Activated T-cell treated with anti-CD3 and anti-CD28 coated beads, Interleukin-2, amount 50 U/mL, for 24 hours (primary cell): ENCODE measurements at places on chromosomes 7 and 10.

GRCh38 chr10:49710966-49711365 lies 31.5 kb downstream of the C10orf53 start:
- no peak overlapping the region for H3K27ac ChIP-seq
- no peaks in the 10 kb centered on the region for H3K4me1 ChIP-seq
- no peak overlapping the region for H3K4me3 ChIP-seq
- DNase-seq = no peak

DNA sequence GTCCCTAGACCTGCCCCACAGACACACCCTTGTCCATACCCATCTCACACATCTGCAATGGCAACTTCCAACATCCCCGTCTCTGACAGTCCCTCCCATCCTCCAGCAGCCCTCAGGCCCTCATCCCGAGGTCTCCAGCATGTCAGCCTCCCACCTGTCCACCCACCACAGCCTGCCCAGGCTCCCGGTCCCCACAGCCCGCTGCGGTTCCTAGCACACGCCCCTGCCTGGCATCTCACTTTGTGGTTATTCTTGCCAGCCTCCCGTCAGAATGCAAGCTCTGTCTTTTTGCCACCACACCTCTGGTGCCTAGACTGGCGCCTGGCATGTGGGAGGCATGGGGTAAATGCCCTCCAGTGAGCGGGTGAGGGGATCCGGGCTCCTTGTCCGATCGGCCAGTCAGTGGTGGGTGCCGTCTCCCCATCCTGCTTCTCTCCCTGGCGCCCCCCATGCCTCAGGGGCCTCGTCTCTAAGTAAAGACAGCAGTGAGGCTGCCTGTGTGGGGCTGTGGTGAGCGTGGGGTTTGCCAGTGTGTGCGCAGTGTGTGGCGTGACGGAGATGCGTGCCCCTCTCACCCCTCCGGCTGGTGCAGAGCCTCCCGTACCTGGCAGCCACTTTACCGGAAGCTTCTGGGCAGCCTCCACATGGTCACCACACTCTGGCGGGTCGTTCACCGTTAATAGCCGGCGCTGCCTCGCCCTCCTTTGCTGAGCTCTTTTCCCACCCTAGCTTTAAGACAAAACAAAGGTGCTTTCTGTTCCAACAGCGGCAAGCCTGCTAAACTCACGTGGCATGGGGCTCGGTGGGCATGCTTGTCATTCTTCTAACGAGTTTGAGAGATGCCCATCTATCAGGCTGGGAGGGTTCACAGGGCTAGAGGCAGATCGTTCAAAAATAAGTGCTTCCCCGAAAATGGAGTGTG lies 28.5 kb upstream of the TTYH3 start:
- peaks cover 26% of the 10 kb centered on the region for H3K36me3 ChIP-seq
- H3K27ac ChIP-seq = no peak overlapping the region
- DNase-seq = no peak
- H3K4me3 ChIP-seq = no peak overlapping the region
- no peaks in the 10 kb centered on the region for H3K4me1 ChIP-seq

GRCh38 chr10:12417331-12417730 lies 68.0 kb downstream of the CAMK1D start:
- no peak overlapping the region for H3K27ac ChIP-seq
- H3K4me3 ChIP-seq = no peak overlapping the region
- no peaks in the 10 kb centered on the region for H3K27me3 ChIP-seq

GRCh38 chr10:68954904-68955303 lies 1.1 kb upstream of the DDX21 start:
- peaks cover 65% of the 10 kb centered on the region for H3K36me3 ChIP-seq
- no peaks in the 10 kb centered on the region for H3K27me3 ChIP-seq
- DNase-seq = no peak
- peaks cover 35% of the 10 kb centered on the region for H3K4me1 ChIP-seq

- H3K36me3 ChIP-seq = no peaks in the 10 kb centered on the region
- peaks cover 19% of the 10 kb centered on the region for H3K27me3 ChIP-seq
- H3K27ac ChIP-seq = no peak overlapping the region
- H3K4me3 ChIP-seq = no peak overlapping the region
- DNase-seq = no peak
Measured at GRCh38 chr7:54888067-54888733, 129.2 kb upstream of the SEC61G start.

- DNase-seq = no peak
- H3K36me3 ChIP-seq = no peaks in the 10 kb centered on the region
- no peak overlapping the region for H3K27ac ChIP-seq
Measured at GRCh38 chr7:45159296-45159695, 1.7 kb downstream of the RAMP3 start.

GRCh38 chr10:113444766-113445365 lies 108.0 kb upstream of the HABP2 start:
- no peak for DNase-seq
- peaks cover 26% of the 10 kb centered on the region for H3K27me3 ChIP-seq
- H3K4me3 ChIP-seq = no peak overlapping the region
- no peak overlapping the region for H3K27ac ChIP-seq
- H3K36me3 ChIP-seq = no peaks in the 10 kb centered on the region
- no peaks in the 10 kb centered on the region for H3K4me1 ChIP-seq

DNA sequence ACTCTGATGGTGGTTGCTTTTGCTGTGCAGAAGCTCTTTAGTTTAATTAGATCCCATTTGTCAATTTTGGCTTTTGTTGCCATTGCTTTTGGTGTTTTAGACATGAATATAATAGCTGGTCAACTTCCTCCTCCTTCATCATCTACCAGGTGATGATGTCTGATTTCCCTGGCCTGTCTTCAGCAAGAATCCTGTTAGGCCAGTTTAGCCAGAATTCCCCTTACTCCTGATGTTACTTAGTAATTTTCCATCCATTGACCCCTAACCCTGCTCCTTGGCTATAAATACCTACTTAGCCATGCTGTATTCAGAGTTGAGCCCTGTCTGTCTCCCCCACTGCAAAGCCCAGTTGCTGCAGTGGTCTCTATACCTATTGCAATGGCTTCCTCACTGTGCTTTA lies 91.4 kb downstream of the ZNF777 start:
- no peaks in the 10 kb centered on the region for H3K4me1 ChIP-seq
- H3K27me3 ChIP-seq = peaks cover 16% of the 10 kb centered on the region
- DNase-seq = no peak
- no peaks in the 10 kb centered on the region for H3K36me3 ChIP-seq
- no peak overlapping the region for H3K4me3 ChIP-seq

DNA sequence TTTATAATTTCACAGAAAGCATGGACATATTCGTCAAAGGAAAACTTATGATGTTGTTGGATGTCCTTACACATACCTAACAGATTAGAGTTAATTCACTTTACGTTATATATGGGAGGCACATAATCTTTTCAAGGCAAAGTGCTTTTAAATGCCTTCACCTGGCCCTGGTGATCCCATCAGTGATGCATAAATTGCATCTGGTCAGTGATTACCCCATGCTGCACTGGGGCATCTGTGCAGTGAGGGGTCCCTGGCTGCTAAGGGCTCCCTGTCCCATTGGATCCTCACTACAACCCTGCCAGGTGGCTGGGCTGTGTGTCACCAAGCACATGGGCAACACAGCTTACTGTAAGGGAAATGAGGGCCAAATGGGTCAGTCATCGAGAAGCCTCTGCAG lies 441.1 kb downstream of the RPS24 start:
- H3K27me3 ChIP-seq = peaks cover 11% of the 10 kb centered on the region
- no peak overlapping the region for H3K4me3 ChIP-seq
- no peaks in the 10 kb centered on the region for H3K4me1 ChIP-seq

DNA sequence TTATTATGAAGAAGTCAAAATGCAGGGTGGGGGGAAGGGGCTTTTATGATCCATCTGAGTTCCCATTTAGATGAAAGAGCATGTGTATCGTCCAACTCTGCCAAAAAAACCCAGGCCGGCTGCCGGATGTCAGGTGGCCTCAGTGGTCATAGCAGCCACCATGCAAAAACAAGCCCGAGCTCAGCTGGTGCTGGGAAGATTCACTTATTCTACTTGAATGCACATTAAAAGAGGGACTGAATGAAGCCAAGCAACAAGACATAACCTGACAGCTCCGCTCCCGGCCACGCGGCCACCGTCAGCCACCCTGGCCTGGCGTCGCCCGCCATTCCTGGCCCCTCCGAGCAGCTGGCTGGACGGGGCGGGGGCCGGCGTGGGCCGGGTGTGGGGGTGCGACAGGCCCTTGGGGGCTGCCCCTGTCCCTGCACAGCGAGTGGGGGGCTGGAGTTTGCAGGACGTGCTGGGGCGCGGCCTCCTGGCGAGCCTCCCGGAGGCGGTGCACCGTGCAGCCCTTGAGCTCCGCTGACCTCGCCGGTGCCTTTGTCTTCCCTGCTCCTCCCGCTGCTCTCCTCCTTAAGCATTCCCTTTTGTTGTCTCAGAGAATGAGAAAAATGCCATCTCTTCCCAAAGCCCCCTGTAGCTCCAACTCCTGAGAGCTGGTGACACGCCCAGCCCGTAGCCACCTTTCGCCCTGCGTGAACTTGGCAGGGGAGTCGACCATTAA lies 67.8 kb downstream of the EBF3 start:
- no peaks in the 10 kb centered on the region for H3K4me1 ChIP-seq
- H3K36me3 ChIP-seq = no peaks in the 10 kb centered on the region
- H3K4me3 ChIP-seq = no peak overlapping the region
- no peak for DNase-seq
- H3K27ac ChIP-seq = no peak overlapping the region

DNA sequence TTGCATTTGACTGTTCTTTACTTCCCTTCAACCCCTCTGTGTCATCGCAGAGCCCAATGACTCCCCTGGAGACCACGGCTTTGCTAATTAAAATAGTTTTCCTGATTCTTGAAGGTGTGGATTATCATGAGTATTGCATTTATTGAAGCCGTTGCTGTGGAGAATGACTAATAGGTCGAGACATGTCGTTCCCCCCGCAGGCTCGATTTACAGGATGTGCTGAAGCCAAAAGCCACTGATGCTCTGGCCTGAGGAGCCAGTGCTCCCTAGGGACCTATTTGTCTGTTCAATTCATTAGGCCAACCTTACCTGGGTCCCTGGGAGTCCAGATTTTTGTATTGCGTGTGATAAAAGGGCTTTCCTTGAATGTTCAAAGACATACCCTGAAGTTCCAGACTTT lies 102.3 kb downstream of the NPTX2 start:
- no peaks in the 10 kb centered on the region for H3K4me1 ChIP-seq
- H3K36me3 ChIP-seq = no peaks in the 10 kb centered on the region
- H3K27me3 ChIP-seq = peaks cover 4% of the 10 kb centered on the region
- H3K27ac ChIP-seq = no peak overlapping the region
- no peak overlapping the region for H3K4me3 ChIP-seq

- no peak overlapping the region for H3K4me3 ChIP-seq
- no peaks in the 10 kb centered on the region for H3K27me3 ChIP-seq
- H3K4me1 ChIP-seq = no peaks in the 10 kb centered on the region
- H3K36me3 ChIP-seq = no peaks in the 10 kb centered on the region
- no peak overlapping the region for H3K27ac ChIP-seq
Measured at GRCh38 chr7:130695840-130696239, 9.5 kb upstream of the TSGA13 start.

GRCh38 chr10:132554053-132554990 lies 16.7 kb downstream of the INPP5A start:
- no peak for DNase-seq
- no peak overlapping the region for H3K4me3 ChIP-seq
- no peak overlapping the region for H3K27ac ChIP-seq
- H3K27me3 ChIP-seq = no peaks in the 10 kb centered on the region
- H3K4me1 ChIP-seq = peaks cover 29% of the 10 kb centered on the region

DNA sequence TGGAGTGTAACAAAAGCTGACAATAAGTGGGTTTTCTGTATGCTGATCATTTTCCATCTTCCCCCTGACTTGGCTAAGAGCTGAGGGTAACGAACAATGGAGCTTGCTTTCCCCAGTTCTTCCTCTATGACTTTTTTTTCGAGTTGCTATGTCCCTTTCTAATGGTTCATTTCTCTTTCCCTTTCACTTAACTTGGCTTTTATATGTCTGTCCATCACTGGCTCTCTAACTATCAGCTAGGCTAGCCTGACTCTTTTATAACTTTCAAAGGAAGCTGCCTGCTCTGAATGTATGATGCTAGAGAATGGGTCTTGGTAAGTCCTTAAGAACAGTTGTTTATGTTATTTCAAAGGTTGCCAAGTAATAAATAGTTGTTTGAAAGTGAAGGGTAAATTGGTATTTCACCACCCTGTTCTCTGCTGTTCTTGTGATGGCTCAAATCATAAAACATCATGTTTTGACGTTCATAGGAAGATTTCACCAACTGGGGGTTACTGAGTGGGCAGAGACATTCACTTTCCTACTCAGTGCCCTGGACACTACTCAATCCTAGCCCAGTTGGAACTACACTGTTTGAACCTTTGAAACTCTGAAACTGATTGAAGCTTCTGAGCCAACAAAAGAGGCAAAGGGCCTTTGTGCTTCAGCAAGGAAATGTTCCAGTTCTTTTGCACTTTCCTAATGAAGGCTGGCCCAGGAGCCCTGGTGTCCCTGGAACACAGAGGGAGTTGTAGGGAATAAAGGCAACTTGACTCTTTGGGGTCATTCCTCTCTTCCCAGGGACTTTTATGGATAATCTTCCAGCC lies 85.4 kb upstream of the PHYHIPL start:
- no peak for DNase-seq
- H3K4me1 ChIP-seq = no peaks in the 10 kb centered on the region
- H3K36me3 ChIP-seq = no peaks in the 10 kb centered on the region
- H3K27me3 ChIP-seq = no peaks in the 10 kb centered on the region

DNA sequence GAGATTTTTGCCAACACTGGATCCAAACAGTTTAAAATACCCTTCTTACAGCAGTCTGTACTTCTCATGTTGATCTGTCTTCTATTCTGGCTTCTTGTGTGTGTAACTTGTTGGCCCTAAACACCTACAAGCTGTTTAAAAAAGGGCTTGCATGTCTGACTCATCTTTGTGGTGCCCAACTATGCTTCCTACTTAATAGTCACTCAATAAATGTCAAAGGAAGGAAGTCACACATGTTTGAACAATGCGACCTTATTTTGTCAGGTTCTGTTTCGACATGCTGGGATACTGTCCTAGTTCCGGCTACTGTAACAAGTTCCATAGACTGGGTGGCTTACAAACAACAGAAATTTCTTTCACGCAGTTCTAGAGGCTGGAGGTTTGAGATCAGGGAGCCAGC lies 9.4 kb upstream of the GRK5 start:
- no peaks in the 10 kb centered on the region for H3K27me3 ChIP-seq
- H3K4me1 ChIP-seq = peaks cover 21% of the 10 kb centered on the region
- H3K36me3 ChIP-seq = no peaks in the 10 kb centered on the region

GRCh38 chr7:4784799-4785198 lies 9.4 kb downstream of the AP5Z1 start:
- H3K4me3 ChIP-seq = no peak overlapping the region
- H3K27ac ChIP-seq = no peak overlapping the region
- H3K27me3 ChIP-seq = no peaks in the 10 kb centered on the region
- DNase-seq = no peak

- no peak for DNase-seq
- no peak overlapping the region for H3K4me3 ChIP-seq
- H3K27ac ChIP-seq = no peak overlapping the region
- peaks cover 17% of the 10 kb centered on the region for H3K27me3 ChIP-seq
- H3K36me3 ChIP-seq = no peaks in the 10 kb centered on the region
Measured at GRCh38 chr7:37732888-37733287, 49.3 kb downstream of the GPR141 start.

GRCh38 chr7:16989811-16990413 lies 108.1 kb upstream of the AGR3 start:
- no peak overlapping the region for H3K27ac ChIP-seq
- DNase-seq = no peak
- no peak overlapping the region for H3K4me3 ChIP-seq
- H3K27me3 ChIP-seq = no peaks in the 10 kb centered on the region

GRCh38 chr7:126940723-126941307 lies 311.9 kb downstream of the GRM8 start:
- DNase-seq = no peak
- no peaks in the 10 kb centered on the region for H3K4me1 ChIP-seq
- H3K36me3 ChIP-seq = no peaks in the 10 kb centered on the region
- H3K4me3 ChIP-seq = no peak overlapping the region
- H3K27me3 ChIP-seq = peaks cover 3% of the 10 kb centered on the region

- H3K36me3 ChIP-seq = no peaks in the 10 kb centered on the region
- DNase-seq = no peak
- no peak overlapping the region for H3K4me3 ChIP-seq
- no peak overlapping the region for H3K27ac ChIP-seq
- H3K4me1 ChIP-seq = no peaks in the 10 kb centered on the region
Measured at GRCh38 chr7:155879592-155879991, 67.3 kb upstream of the SHH start.
